ENCODE measurements at places on chromosomes 2 and 18.
A peak's percentile ranks its signal among the peaks of the same experiment; 100 is the strongest.

GRCh38 chr2:10204326-10205161 lies 82.0 kb downstream of the RRM2 start:
- DNase-seq, result peak; percentile 26

DNA sequence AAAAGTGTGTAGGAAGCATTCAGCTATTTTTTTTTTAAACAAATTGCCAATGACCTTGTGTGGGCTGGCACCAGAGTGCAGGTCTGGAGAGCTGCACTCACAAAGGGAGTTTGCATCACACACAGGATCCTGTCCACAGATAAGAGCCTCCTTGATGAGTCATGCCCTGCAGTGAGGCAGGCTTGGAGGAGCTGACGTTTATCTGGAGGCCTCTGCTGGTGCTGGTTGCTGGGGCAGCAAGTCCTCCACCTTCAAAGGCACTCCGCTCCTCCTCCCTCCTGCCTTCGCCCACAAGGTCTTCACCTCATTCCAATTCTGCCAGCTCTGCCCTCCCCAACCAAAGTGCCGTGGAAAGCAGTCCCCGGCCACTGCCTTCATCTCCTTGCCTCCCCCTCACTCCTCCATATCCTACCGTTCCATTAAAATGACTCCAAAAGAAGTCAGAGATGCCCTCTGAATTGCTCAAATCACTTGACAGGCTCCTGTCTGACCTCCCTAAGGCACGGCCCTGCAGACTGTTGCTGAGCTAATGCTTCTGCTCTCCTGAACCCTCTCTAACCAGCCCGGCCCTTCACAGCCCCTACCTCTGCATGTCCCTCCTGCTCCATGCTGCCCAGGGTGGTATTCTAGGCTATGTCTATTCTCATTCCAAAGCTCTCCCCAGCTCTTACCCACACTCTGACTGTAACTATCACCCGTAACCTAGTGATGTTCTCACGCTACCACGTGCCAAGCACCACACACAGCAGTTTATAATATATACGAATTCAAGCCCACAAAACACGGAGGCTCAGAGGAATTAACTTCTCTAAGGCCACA lies 30.9 kb downstream of the LONRF2 start:
- DNase-seq, result no peak

DNA sequence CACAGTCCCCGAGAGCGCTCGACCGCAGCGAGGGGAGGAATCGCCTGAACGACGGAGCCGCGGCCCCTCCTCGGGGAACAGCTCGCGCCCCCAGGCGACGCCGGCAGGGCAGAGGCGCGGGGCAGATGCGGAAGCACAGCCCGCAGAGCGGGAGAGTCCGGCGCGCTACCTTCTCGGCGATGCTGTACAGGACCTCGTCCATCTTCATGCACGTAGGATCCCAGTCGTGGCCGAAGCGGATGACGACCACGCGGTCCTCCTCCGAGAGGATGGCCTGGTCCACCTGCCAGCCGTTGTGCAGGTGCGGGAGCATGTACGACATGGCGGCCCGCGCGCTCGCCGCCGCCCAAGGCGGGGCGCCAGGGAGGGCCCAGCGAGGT lies 302 bp downstream of the TXNL4A start:
- peak; percentile 44 for DNase-seq

- no peak for DNase-seq
Observed at GRCh38 chr2:96491860-96492497, 13.2 kb downstream of the NEURL3 start.

DNA sequence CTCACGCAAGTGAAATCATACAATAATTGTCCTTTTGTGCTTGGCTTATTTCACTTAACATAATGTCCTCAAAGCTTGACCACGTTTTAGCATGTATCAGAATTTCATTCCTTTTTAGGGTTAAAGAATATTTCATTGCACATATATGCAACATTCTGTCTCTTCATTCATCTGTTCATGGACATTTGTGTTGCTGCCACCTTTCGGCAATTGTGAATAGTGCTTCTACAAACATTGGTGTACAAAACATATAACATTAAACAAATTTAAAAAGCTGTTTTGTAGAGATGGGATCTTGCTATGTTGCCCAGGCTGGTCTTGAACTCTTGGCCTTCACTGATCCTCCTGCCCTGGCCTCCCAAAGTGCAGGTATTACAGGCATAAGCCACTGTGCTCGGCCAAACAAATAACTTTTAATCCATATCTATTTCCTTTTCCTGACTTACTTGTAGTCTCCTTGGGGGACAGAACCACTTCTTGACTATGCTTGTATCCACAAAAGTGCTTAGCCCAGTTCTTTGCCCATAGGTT lies 209.3 kb downstream of the SLC4A3 start:
- DNase-seq, result no peak

GRCh38 chr2:44663471-44664073 lies 277.9 kb upstream of the SIX3 start:
- DNase-seq, result no peak

DNA sequence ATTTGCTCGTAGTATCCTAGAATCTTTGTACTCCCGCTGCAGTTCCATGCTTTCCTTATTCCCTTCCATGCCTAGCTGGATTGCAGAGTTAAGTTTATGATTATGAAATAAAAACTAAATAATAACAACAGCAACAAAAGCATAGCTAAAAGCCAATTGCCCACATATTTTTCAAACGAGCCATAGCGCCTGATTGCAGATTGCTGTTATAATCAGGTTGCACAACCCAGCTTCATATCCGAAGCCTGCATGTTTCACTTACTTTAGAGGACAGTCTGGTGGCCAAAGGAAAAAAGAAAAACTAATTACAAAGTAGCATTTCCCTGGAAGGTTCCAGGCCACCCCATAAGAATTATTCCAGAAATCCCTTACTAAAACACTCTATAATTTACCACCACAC lies 31.9 kb upstream of the PNO1 start:
- DNase-seq, result no peak

- DNase-seq, result no peak
Observed at GRCh38 chr2:29731948-29732347, 189.4 kb downstream of the ALK start.

DNA sequence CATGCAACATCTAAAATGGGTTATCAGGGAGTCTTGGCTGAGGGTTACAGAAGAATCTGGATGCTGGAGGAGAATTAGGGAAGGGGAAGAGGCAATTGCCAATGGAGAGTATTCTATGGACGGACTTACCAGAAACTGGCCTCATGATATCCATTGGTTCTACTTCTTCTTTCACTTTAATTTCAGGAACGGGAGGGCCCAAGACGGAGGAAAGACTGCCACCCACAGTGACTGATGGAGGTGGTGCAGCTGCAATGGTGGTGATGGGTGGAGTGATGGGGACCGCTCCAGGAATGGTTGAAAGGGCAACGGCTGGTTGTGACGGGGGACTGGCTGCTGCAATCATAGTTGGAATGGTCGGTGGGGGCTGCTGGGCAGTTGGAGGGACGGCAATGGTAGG lies 69.1 kb upstream of the AMMECR1L start:
- DNase-seq, result no peak

DNA sequence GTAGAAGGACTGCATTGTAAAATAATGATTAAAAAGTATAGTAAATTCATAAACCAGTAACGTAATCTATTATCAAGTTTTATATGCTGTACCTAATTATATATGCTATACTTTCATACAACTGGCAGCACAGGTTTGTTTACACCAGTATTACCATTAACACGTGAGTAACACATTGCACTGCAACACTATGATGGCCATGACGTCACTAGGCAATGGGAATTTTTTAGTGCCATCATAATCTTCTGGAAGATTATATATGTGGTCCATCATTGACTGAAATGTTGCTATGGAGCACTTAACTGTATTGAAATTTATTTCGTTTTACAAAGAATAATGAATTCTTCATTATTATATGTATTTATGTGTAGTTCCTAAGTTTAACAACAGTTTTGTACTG lies 45.9 kb downstream of the FAM171B start:
- no peak for DNase-seq

DNA sequence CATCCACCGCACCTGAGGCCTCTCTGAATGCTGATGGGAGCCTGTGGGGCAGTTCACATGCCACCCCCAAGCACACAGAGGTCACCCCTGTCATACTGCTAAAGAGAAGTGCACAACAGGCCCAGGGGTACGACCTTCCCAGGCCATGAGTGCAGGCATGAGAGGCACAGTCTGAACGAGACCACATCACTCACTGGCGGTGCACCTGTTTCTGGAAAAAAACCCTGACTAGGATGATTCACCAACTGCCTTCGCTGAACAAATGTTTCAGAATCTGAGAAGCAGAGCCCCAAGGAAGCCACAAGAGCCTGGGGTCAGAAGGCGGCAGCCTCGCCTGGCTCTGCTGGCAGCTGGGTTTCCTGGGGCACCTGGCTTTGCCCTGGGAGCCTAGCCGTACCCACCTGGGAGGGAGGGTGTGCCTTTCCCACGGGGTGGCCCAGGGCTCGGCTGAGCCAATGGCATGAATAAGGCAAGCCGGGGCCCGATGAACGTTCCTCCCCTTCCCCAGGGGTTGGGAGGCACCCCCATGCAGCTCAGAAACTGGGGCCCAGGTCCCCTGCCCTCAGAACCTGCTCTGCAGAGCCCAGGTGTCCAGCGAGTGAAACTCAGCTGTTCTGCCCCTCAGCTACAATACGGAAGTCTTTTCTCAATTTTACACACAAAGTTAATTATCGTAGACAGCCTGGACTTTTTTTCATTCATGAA lies 73.8 kb downstream of the HDAC4 start:
- DNase-seq, result no peak

DNA sequence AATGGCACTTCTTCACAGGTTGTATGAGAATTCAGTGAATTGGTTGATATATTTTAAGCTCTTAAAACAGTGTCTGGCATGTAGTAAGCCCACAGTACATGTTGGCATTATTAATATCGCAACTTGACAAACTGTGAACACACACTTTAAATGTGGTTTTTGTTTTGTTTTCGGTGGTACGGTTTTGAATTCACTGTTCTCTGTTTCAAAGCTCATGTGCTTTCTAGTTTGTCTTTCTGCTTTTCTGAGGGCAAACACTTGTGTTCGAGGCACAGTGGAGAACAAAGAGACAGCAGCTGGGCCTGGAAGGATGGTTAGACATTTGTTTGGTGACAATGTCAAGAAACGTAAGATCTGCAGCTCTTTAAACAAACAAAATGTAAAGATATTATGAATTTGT lies 276.5 kb upstream of the MC4R start:
- DNase-seq, result peak; percentile 17

Data from NCI-H748 treated with DMSO at 0.1 percent for 48 hours (cell line).